ENCODE measurements at places on chromosomes 16 and 17. TPM values are rescaled to one million over a fixed set of nuclear protein-coding genes. Genes with fewer than 3 reads are reported as not detected.
A peak's percentile ranks its signal among the peaks of the same experiment; 100 is the strongest.

- H3K4me1 ChIP-seq = peaks cover 30% of the 10 kb centered on the region
- no peak for DNase-seq
- no peaks in the 10 kb centered on the region for H3K36me3 ChIP-seq
- no peak overlapping the region for H3K27ac ChIP-seq
- peaks cover 9% of the 10 kb centered on the region for H3K27me3 ChIP-seq
- H3K4me3 ChIP-seq = no peak overlapping the region
Observed at GRCh38 chr17:45230410-45230786, 8.7 kb downstream of the FMNL1 start.

- no peak overlapping the region for H3K4me3 ChIP-seq
- DNase-seq = no peak
- no peaks in the 10 kb centered on the region for H3K36me3 ChIP-seq
- no peak overlapping the region for H3K27ac ChIP-seq
- no peaks in the 10 kb centered on the region for H3K27me3 ChIP-seq
Observed at GRCh38 chr16:15498427-15499175, 64.2 kb downstream of the BMERB1 start.

DNA sequence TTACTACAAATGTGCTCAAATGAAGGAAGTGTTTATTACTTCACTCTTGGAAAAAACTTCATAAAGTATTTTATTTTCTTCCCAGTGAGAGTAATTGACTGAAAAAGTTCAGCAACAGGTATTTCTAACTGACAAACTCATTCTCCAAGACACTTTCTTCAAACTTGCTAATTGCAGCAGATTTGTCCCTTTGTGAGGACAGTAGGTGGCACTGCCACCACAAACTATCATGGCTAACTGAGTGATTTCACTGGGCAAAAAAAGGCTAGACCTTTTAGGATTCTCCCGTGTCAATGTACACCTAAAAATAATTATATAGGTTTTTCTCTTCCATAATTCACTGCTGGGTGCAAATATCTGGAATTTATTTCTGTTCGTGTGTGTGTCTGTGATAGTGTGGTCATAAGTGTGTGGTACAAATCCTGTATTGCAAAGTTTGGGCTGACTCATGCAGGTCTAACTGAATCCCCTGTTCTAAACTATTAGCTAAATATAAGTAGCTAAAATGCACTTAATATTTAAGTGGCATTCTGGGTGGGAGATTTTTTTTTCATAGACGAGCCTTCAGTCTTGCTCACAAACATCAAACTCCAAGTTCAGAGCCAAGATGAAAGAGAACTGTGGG, 3.9 kb downstream of the HS3ST3A1 start:
- peaks cover 29% of the 10 kb centered on the region for H3K27me3 ChIP-seq
- no peaks in the 10 kb centered on the region for H3K4me1 ChIP-seq

DNA sequence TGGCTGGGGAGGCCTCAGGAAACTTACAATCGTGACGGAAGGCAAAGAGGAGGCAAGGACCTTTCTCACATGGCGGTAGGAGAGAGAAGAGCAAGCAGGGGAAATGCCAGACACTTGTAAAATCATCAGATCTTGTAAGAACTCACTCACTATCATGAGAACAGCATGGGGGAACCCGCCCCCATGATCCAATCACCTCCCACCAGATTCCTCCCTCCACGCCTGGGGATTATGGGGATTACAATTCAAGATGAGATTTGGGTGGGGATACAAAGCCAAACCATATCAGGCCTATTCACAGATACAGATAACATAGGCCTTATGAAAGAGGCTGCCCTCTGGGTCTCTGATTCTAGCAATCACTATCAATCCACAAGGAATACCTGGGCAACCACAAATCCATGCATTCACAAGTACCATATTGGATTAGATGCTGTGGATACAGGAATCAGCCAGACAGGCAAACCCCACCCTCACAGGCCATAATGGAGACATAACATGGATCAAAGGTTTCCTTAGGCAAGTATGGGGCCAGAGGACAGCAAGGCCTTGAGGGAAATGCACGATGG, 284.9 kb downstream of the SOX9 start:
- no peak overlapping the region for H3K4me3 ChIP-seq
- H3K27ac ChIP-seq = peak overlapping the region; percentile 92
- H3K27me3 ChIP-seq = no peaks in the 10 kb centered on the region
- H3K4me1 ChIP-seq = peaks cover 25% of the 10 kb centered on the region
- no peak for DNase-seq
- H3K36me3 ChIP-seq = peaks cover 19% of the 10 kb centered on the region

- no peak overlapping the region for H3K4me3 ChIP-seq
- no peak for DNase-seq
- peaks cover 32% of the 10 kb centered on the region for H3K4me1 ChIP-seq
- no peak overlapping the region for H3K27ac ChIP-seq
- H3K36me3 ChIP-seq = no peaks in the 10 kb centered on the region
- H3K27me3 ChIP-seq = peaks cover 18% of the 10 kb centered on the region
Observed at GRCh38 chr16:85370881-85371651, 242.1 kb upstream of the GSE1 start.

GRCh38 chr17:70357190-70357589, 187.9 kb downstream of the KCNJ2 start:
- no peak overlapping the region for H3K27ac ChIP-seq
- DNase-seq = no peak
- no peaks in the 10 kb centered on the region for H3K4me1 ChIP-seq
- no peaks in the 10 kb centered on the region for H3K36me3 ChIP-seq

- DNase-seq = no peak
- H3K27ac ChIP-seq = no peak overlapping the region
- no peaks in the 10 kb centered on the region for H3K36me3 ChIP-seq
- no peaks in the 10 kb centered on the region for H3K27me3 ChIP-seq
Observed at GRCh38 chr16:73157861-73158260, 109.9 kb upstream of the ZFHX3 start.

GRCh38 chr17:57130708-57131461, 45.8 kb downstream of the AKAP1 start:
- peaks cover under 1% of the 10 kb centered on the region for H3K36me3 ChIP-seq
- H3K4me1 ChIP-seq = no peaks in the 10 kb centered on the region
- no peaks in the 10 kb centered on the region for H3K27me3 ChIP-seq
- H3K27ac ChIP-seq = no peak overlapping the region
- peak; percentile 30 for DNase-seq

DNA sequence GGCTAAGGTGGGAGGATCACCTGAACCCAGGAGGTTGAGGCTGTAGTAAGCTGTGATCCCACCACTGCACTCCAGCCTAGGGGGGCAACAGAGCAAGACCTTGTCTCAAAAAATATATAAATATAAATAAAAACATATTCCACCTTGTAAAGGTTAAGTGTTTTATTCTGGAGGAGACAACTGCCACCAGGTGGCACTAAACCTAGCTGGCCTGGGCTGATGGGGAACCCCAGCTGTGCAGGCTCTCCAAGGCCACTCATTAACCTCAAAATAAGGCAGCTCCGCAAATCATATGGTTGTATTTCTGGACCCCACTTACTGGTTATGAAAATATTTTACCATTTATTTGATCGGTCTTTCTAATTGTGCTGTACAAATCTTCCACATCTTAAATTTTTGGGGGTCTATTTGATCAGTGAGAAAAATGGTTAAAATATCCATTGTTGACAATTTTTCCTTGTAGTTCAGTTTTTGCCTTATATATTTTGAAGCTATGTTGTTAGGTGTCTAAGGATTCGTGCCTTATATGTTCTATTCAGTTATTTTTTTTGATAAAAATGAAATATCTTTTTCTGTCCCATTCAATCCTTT, 8.5 kb upstream of the ICAM2 start:
- H3K4me3 ChIP-seq = no peak overlapping the region
- peaks cover 20% of the 10 kb centered on the region for H3K4me1 ChIP-seq
- DNase-seq = no peak
- H3K36me3 ChIP-seq = no peaks in the 10 kb centered on the region

- peaks cover 26% of the 10 kb centered on the region for H3K27me3 ChIP-seq
- H3K36me3 ChIP-seq = no peaks in the 10 kb centered on the region
- H3K4me1 ChIP-seq = peaks cover 4% of the 10 kb centered on the region
- H3K27ac ChIP-seq = no peak overlapping the region
Observed at GRCh38 chr17:81487487-81488275, 24.9 kb downstream of the ACTG1 start.

DNA sequence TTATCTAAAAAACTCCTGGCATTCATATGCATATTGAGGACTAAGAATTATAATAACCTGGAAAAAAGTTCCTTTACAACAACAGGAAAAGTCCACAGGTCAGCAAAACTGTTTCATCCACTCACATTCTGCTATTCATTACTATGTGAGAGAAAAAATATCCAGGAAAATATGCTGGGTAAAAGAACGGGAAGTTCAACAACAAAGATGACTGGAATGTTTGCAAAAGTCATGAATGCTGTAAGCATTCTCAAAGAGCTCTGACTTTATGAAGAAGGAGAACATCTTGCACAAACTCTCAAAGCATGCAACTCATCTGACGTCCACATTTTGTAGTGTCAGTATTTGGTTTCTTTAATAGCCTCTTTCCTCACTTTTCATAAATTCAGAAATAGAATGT, 56.9 kb upstream of the ALDH3A1 start:
- H3K27ac ChIP-seq = no peak overlapping the region
- no peak overlapping the region for H3K4me3 ChIP-seq
- H3K27me3 ChIP-seq = no peaks in the 10 kb centered on the region
- peaks cover 14% of the 10 kb centered on the region for H3K36me3 ChIP-seq
- H3K4me1 ChIP-seq = peaks cover 12% of the 10 kb centered on the region

GRCh38 chr17:79803997-79804855, 7.3 kb upstream of the CBX8 start:
- H3K4me1 ChIP-seq = peaks cover 25% of the 10 kb centered on the region
- DNase-seq = no peak
- no peak overlapping the region for H3K27ac ChIP-seq
- H3K27me3 ChIP-seq = peaks cover 100% of the 10 kb centered on the region
- H3K4me3 ChIP-seq = no peak overlapping the region
- no peaks in the 10 kb centered on the region for H3K36me3 ChIP-seq

DNA sequence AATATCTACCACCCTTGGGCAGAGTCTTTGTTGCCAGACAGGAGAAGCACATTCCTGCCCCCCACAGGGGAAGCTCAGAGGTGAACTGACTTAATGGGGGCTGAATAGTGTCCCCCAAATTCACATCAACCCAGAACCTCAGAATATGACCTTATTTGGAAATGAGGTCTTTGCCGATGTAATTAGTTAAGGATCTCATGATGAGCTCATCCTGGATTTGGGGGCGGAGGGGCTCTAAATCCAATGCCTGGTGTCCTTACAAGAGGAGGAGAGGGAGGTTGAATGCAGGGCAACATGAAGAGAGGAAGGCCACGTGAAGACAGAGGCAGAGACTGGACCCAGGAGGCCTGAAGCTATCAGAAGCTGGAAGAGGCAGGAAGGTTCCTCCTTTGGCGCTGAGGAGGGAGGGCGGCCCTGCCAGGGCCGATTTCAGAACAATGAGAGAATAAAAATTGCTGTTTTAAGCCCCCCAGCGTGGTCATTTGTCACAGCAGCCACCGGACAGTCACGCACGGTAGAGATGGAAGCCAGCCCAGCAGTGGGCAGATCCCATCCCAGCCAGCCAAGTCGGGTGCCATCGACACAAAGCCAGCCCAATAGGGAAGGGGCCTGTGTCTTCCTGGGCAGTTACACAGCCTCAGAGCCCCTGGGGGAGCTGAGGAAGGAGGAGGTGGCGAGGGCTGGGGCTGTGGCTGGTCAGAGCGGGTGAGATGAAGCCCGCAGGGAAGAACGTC, 21.3 kb downstream of the C16orf74 start:
- no peaks in the 10 kb centered on the region for H3K27me3 ChIP-seq
- peaks cover 56% of the 10 kb centered on the region for H3K36me3 ChIP-seq
- no peak for DNase-seq
- H3K27ac ChIP-seq = no peak overlapping the region

Gene ALDOC
- 44.9 TPM for polyA plus RNA-seq

Gene ACE
- polyA plus RNA-seq = 0.05 TPM

Gene CRYBA1
- not detected for polyA plus RNA-seq

Gene PPM1E
- polyA plus RNA-seq = 0.01 TPM

Gene MC1R
- polyA plus RNA-seq = 1.9 TPM

Gene CASKIN1
- polyA plus RNA-seq = 0.45 TPM

Gene DUXB
- polyA plus RNA-seq = not detected

Gene EPOP
- 2.1 TPM for polyA plus RNA-seq

Gene AARS1
- polyA plus RNA-seq = 83.7 TPM

Measured in keratinocyte (primary cell).